ENCODE measurements at places on chromosomes 5 and 9. TPM values are rescaled to one million over a fixed set of nuclear protein-coding genes. Genes with fewer than 3 reads are reported as not detected.

Gene CNTNAP3B
- total RNA-seq = 16.0 TPM

Gene ZBED3
- 1.2 TPM for total RNA-seq

Gene ARHGEF37
- 1.7 TPM for total RNA-seq

Gene TRIM7
- not detected for total RNA-seq

Gene STC2
- total RNA-seq = 25.3 TPM

Gene NFIB
- total RNA-seq = 0.40 TPM

Gene SHB
- total RNA-seq = 1.1 TPM

Gene ACTBL2
- total RNA-seq = not detected

Gene OBP2B
- total RNA-seq = not detected

Gene GARNL3
- total RNA-seq = 32.0 TPM

Gene UBE2QL1
- 0.62 TPM for total RNA-seq

Gene WNT8A
- total RNA-seq = 0.25 TPM

Gene PCDHA6
- 2.8 TPM for total RNA-seq

Gene CDC14B
- total RNA-seq = 38.1 TPM

Gene INSL4
- not detected for total RNA-seq

Gene CFAP157
- not detected for total RNA-seq

Gene LIFR
- 2.2 TPM for total RNA-seq

Gene GRM6
- not detected for total RNA-seq

Gene INSYN2B
- total RNA-seq = 0.06 TPM

Gene HRH2
- total RNA-seq = 0.19 TPM

Gene PCDHGC4
- 10.4 TPM for total RNA-seq

Gene SHC3
- 0.64 TPM for total RNA-seq

Gene ZNF169
- 14.4 TPM for total RNA-seq

Gene GABRA6
- total RNA-seq = not detected

Gene ECSCR
- not detected for total RNA-seq

Gene TMEM215
- total RNA-seq = not detected

Gene CRB2
- 18.5 TPM for total RNA-seq

Gene ELAVL2
- total RNA-seq = 21.1 TPM

Gene EXOC3
- total RNA-seq = 19.2 TPM

Gene PAM
- 246 TPM for total RNA-seq

Gene SLC4A9
- total RNA-seq = not detected

Gene SLC34A3
- total RNA-seq = not detected

Gene NTRK2
- 0.02 TPM for total RNA-seq

Gene SHISAL2B
- 10.4 TPM for total RNA-seq

Gene ABO
- not detected for total RNA-seq

Gene SPINK13
- not detected for total RNA-seq

Gene FAM120A
- 22.4 TPM for total RNA-seq

Gene SETD9
- 39.3 TPM for total RNA-seq

Gene AGXT2
- total RNA-seq = not detected

Gene TMEM174
- not detected for total RNA-seq

Gene CYSRT1
- total RNA-seq = not detected

Gene OTP
- total RNA-seq = not detected

Gene SPATA31C2
- 0.03 TPM for total RNA-seq

Gene NPR3
- not detected for total RNA-seq

Gene IL13
- total RNA-seq = not detected

Gene INPP5E
- total RNA-seq = 23.6 TPM

Gene FBN2
- 113 TPM for total RNA-seq

Gene FOXD4L3
- not detected for total RNA-seq

Gene CAMLG
- 27.0 TPM for total RNA-seq

Gene SPAAR
- total RNA-seq = not detected

Gene RXFP3
- not detected for total RNA-seq

Gene SLC34A1
- not detected for total RNA-seq

Data from neural progenitor cell (in vitro differentiated cells).